ENCODE measurements at places on chromosomes 11 and 22. TPM values are rescaled to one million over a fixed set of nuclear protein-coding genes. Genes with fewer than 3 reads are reported as not detected.

Gene POLR2L
- total RNA-seq = 127 TPM

Gene JOSD1
- total RNA-seq = 44.7 TPM

Gene CCND1
- 202 TPM for total RNA-seq

Gene PPFIBP2
- total RNA-seq = 24.1 TPM

Gene MCM5
- 25.7 TPM for total RNA-seq

DNA sequence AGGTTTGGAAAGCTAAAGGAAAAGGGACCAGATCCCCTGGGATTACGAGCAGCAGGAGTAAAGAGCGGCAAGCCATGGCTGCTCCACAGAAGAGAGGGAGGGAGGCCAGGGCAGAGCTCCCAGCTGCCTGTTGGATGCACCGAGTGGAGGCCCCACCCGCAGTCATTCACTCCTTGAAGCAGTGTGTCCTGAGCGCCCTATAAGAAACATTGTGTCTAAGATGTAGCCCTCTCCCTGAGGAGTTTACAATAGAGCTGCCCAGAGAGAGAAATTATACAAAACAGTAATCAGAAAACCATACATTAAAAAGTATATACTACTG, 54.7 kb upstream of the CSNK2A3 start:
- no peaks in the 10 kb centered on the region for H3K27me3 ChIP-seq
- no peak overlapping the region for H3K4me3 ChIP-seq
- H3K36me3 ChIP-seq = no peaks in the 10 kb centered on the region
- no peak for DNase-seq
- peaks cover 63% of the 10 kb centered on the region for H3K4me1 ChIP-seq
- H3K27ac ChIP-seq = no peak overlapping the region

- peak overlapping the region; percentile 64 for H3K4me3 ChIP-seq
- peaks cover 25% of the 10 kb centered on the region for H3K4me1 ChIP-seq
- DNase-seq = no peak
- no peaks in the 10 kb centered on the region for H3K36me3 ChIP-seq
Observed at GRCh38 chr11:65900899-65901180, 652 bp upstream of the FOSL1 start.

DNA sequence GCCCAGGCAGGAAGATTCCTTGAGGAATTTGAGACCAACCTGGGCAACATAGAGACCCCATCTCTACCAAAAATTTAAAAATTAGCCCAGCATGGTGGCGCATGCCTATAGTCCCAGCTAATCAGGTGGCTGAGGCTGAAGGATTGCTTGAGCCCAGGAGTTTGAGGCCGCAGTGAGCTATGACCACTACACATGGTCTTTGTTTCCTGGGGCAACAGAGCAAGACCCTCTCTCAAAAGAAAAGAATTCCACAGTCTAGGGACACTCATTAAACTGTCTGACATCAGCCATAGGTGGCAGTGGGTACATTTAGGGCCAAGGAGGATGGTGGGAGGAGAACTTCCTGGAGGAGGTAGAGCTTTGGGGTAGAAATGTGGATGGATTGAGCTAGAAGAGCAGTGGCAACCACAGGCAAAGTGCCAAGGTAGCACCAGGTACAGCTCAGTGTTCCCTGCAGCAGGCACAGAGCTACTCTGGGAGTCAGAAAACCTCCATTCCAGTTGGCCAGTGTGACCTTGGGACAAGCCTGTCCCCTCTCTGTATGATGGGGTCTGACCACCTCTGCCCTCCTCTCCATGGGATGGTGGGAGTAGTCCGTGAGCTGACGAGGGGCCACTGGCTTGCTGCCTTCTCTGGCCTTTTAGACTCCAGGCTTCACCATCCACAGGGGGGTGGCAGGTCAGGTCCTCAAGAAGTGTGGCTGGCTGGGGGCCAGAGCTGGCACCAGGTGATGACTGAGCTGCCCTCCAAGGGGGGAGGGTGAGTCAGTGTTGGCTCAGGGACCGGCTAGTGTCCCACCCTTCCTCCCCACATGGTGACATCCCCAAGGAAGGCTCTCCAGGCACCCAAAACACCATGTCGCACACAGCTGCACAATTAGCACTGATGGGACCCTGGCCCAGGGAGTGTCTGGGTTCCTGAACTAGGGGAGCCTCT, 3.7 kb upstream of the CLCF1 start:
- DNase-seq = no peak
- no peaks in the 10 kb centered on the region for H3K36me3 ChIP-seq
- no peaks in the 10 kb centered on the region for H3K27me3 ChIP-seq
- H3K27ac ChIP-seq = no peak overlapping the region

DNA sequence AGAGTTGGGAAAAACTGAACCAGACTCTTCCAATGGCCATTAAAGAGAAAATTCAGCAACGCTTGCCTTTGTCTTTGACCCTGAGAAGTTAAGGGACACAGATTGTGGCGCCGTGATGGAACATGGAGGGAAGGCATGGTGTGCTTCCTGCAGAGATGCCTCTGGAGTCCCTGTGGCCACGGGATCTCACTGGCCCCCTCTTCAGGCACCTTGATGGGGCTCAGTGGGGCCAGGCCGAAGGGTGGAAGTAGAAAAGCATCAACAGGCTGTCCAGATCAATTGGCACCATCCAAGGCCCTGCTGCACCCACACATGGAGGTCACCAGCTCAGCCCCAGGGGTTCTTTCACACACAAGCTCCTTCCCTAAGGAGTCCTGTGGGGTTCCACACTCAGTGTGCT, 42.9 kb downstream of the MORC2 start:
- H3K36me3 ChIP-seq = peaks cover 54% of the 10 kb centered on the region
- H3K4me3 ChIP-seq = no peak overlapping the region
- no peaks in the 10 kb centered on the region for H3K27me3 ChIP-seq
- H3K4me1 ChIP-seq = peaks cover 10% of the 10 kb centered on the region

DNA sequence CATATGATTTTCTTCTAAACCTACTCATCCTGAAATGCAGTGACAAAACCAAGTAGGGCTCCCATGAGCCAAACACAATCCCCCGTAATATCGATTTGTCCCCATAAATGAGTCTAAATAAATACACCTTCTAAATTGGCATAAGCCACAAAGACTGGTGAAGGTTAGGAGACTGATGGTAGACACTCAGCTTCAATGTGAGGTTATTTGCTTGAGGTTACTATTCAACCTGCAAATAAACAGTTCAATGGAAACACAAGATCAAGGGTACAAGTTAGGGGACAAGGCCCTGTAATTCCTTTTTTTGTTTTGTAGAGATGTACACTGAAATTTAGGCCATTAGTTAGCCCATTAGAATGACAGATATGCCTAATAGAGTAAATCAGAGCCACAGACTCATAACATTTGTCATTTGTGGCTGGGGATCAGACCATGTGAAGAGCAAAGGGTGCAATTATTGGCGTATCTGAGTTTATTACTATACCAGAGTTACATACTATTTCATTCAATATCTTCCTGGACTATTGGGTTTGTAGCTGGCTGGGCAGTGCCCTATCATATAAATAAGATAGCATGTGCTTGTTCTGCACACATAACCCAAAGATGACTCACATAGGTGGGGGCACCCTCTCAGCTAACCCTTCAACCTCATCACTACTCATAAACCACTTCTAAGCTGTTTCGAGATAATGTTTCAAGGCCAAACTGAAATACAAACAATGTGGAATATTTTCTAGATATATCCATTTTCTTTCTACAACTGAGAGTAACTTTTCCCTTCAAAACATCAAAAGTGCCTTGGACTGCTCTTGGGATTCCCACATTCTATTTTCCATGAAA, 695.3 kb downstream of the KCNA4 start:
- H3K36me3 ChIP-seq = no peaks in the 10 kb centered on the region
- H3K4me1 ChIP-seq = no peaks in the 10 kb centered on the region
- no peak overlapping the region for H3K27ac ChIP-seq
- no peak for DNase-seq

DNA sequence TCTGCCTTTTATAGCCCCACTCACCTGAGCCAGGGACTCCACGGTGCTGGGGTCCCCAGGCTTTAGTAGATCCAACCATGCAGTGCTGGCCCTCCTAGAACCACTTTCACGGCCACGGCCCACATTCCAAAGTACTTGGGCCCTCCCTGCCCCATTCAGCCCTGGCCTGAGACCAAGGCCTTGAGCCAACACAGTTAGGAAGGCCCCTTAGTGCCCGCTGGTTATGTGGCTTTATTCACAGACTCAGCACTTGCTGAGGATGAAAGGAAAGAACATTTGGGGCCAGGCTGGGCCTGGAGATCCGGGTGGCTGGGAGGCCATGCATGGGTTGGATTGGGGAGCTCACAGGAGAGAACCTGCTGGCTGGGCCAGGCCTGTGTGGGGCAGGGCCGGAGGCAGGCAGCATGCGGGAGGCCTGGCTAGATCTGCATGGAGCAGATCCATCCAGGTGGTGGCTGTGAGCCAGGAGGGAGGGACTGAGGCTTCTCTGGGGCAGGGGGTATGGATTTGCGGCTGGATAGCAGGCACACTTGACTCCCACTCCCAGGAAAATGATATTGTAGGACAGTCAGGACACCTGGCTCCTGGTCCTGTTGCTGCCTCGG, 12.6 kb downstream of the CHRM1 start:
- peak overlapping the region; percentile 78 for H3K27ac ChIP-seq
- peaks cover 49% of the 10 kb centered on the region for H3K4me1 ChIP-seq
- no peak overlapping the region for H3K4me3 ChIP-seq
- DNase-seq = peak; percentile 69
- H3K27me3 ChIP-seq = no peaks in the 10 kb centered on the region

GRCh38 chr11:98965358-98965757, 55.4 kb upstream of the CNTN5 start:
- no peak for DNase-seq
- no peaks in the 10 kb centered on the region for H3K4me1 ChIP-seq
- H3K27me3 ChIP-seq = no peaks in the 10 kb centered on the region
- H3K27ac ChIP-seq = no peak overlapping the region
- H3K4me3 ChIP-seq = no peak overlapping the region

DNA sequence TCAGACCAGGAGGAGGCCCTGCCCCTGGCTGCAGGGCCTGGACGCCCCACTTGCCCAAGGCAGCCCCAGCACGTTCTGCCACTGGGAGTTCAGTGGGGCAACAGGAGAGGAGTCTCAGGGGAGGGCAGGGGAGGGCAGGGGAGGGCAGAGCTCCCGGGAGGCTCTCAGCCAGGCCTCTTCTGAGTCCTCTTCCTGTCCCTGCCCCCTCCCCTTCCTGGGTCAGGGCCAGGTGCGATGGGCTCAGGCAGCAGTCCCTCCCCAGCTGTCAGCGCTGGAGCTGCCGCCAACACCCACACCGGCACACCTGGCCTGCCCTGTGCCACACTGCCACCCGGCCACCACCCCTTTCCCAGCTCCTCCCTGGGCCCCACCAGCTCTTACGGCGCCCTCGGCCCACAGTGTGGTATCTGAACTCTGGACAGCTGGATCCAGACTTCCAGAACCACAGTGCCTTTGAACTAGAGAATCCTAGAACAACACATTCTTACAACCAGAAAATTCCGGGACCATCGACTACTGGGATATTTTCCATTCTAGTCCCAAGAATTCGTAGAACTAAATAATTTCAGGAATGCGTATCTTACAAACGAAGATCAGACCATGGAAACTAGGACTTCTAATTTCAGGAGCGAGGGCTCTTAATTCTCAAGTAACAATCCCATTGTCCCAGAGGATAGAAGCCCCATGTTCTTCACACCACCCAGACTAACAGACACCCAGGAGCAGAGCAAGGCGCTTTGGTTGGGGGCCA, 21.8 kb downstream of the RPL3 start:
- H3K4me3 ChIP-seq = no peak overlapping the region
- H3K36me3 ChIP-seq = no peaks in the 10 kb centered on the region
- peaks cover 55% of the 10 kb centered on the region for H3K4me1 ChIP-seq
- H3K27ac ChIP-seq = peak overlapping the region; percentile 60
- no peak for DNase-seq

GRCh38 chr11:93340223-93340622, 9.7 kb downstream of the DEUP1 start:
- H3K36me3 ChIP-seq = no peaks in the 10 kb centered on the region
- no peak overlapping the region for H3K27ac ChIP-seq
- H3K4me1 ChIP-seq = no peaks in the 10 kb centered on the region
- H3K27me3 ChIP-seq = no peaks in the 10 kb centered on the region

GRCh38 chr11:86099874-86100273, 31.0 kb upstream of the PICALM start:
- H3K36me3 ChIP-seq = no peaks in the 10 kb centered on the region
- H3K4me3 ChIP-seq = no peak overlapping the region
- no peak overlapping the region for H3K27ac ChIP-seq
- no peak for DNase-seq
- no peaks in the 10 kb centered on the region for H3K4me1 ChIP-seq
- no peaks in the 10 kb centered on the region for H3K27me3 ChIP-seq
